ENCODE measurements at places on chromosomes 1 and 21.

DNA sequence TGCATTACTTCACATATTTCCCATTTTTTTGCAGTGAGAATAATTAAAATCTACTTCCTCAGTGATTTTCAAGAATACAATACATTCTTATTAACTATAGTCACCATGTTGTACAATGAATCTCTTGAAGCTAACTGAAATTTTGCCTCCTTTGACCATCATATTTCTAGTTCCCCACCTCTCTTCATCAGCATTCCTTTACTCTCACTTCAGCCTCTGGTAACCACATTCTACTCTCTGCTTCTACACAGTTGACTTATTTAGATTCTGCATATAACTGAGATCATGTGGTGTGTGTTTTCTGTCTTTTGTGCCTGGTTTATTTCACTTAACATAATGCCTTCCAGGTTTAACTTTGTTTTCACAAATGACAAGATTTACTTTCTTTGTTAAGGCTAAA, 304.4 kb upstream of the LYPLAL1 start:
- no peak for DNase-seq

DNA sequence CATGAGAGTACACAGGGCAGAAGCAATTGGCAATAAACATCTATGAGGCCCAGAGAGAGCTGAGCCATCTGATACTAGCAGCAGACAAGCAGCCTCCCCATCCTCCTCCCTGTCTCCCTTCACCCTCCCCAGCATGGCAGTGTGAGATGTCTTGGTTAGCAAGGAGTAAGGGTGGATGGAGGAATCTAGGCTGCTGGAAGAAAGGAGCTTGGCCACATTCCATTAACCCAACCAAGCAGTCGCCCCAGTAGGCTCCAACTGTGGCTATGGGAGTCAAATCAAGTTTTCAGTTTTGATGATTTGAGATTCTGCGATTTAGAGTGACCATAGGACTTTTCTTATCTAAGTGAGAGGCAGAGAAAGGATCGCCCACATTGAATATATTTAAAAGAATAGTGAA, 12.9 kb upstream of the RUNX1 start:
- DNase-seq: no peak

GRCh38 chr1:34747638-34747941, 7.3 kb upstream of the GJB5 start:
- DNase-seq: no peak

- no peak for DNase-seq
Observed at GRCh38 chr1:186839041-186839400, 10.3 kb downstream of the PLA2G4A start.

GRCh38 chr1:116950517-116951199, 40.9 kb downstream of the PTGFRN start:
- no peak for DNase-seq

GRCh38 chr1:8035289-8035688, 9.2 kb upstream of the ERRFI1 start:
- DNase-seq: no peak
